Stimulated activated CD4-positive, alpha-beta T cell treated with anti-CD3 and anti-CD28 coated beads, Interleukin-12 subunit alpha, Interleukin-12 subunit beta, amount 100 ng/mL, for 24 hours (primary cell): ENCODE measurements at places on chromosomes 2 and 18.

DNA sequence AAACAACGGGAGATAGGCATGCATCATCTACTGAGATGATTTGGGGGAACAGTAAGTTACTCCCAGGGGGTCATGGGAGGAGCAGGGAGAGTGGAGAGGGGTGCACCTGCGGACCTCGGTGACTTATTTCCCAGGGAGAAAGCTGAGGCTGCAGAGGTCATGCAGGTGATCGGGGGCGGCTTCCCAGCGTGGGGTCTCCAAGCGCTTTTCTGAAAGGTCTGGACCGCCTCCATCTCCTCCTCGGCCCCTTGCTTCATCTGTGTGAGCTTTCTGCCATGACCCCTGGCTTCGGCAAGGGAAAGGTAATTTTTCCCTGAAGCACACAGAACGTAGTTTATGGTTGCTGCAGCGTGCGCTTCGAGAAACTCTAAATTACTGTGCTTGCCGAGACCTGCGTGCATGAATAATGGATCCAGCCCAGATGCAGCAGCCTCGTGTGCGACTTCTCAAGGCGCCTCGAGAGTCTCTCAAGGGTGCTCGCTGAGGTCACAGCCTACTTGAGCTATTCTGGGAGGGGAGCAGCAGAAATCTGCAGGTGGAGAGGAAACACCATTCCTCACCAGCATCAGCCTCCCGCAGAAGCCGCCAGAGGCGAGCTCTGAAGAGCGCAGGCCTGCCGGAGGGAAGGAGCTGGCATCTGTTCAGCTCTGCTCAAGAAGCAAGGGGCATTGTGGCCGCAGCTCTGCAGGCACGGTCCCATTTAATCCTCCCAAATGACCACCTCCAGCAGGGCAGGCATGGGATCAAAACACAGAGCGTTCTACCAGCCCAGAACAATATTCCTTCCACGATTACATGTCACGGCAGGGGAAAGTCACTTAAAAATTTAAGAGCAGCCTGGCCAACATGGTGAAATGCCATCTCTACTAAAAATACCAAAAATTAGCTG is 308.4 kb upstream of the MYT1L start:
- DNase-seq = no peak

DNA sequence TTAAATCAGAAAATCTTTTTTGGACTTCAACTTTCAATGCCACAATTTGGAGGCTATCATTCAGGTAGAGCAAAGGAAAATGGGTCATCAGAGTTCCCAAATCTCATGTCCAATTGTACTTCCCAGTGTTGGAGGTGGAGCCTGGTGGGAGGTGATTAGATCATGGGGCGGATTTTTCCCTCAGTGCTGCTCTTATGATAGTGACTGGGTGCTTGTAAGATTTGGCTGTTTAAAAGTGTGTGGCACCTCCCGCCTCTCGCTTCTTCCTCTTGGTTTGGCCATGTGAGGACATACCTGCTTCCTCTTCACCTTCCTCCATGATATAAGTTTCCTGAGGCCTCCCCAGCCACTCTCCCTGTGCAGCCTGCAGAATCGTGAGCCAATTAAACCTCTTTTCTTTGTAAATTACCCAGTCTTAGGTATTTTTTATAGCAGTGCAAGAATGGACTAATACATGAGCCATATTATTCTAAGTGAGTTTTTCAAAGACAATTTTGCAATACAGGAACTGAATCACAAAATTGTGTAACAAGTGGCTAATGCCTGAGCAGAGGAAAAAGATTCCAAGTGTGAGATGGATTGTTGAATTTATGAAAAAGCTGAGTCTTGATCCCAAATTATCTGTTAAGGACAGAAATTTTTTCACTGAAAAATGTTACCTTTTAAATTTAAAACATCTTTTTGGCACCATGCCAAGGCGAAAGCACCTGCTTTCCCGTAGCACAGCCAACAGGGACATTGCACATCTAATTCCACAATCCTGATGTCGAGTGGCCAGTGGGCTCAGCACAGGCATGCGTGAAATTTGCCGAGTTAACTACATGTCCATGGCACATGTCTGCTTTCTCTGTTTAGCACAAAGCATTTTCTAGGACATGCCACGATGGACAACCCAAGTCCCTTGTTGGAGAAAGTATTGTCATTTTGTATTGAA is 150.9 kb downstream of the COL6A3 start:
- no peak for DNase-seq

DNA sequence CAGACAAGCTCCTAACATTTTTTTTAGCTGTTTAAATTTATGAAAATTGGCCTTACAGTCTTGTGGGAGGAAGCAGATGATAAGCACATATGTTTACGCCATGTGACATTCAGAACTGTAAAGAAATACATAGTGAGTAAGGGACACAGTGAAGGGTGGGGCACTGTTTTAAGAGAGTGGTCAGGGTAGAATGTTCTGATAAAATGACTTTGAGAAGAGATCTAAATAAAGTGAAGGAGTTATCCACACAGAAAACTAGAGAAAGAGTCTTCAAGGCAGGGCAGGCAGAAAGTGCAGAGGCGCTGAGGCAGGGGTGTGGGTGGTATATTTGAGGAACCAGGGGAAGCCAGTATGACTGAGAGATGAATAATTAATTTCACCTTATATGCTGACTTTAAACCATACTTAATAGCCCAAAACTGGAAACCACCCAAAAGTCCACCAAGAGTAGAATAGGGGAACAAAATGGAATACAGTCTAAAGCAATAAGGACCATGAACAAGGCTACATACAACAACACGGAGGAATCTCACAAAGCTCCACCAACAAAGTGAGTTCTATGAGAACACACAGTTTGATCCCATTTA is 8.6 kb downstream of the MREG start:
- no peak for DNase-seq

DNA sequence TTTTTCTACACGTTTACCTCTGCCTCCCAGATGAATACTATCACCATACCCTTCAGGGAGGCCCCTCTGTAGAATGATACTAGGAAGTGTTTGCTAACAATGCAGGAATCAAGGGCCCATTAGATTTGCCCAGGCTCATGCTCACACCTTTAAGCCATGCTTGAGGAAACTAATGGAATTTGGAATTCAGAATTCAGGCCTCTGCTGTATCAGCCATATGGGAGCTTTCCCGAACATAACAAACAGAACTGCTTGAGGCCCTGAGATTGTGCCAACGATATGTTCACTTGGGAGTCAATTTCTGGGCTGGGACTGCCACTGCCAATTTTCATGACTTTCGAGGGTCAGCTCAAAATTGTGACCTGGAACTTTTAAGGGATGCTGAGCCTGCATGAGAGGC is 282.5 kb downstream of the CLIP4 start:
- no peak for DNase-seq

- no peak for DNase-seq
Observed at GRCh38 chr2:241218131-241219029, 29.9 kb downstream of the ANO7 start.

DNA sequence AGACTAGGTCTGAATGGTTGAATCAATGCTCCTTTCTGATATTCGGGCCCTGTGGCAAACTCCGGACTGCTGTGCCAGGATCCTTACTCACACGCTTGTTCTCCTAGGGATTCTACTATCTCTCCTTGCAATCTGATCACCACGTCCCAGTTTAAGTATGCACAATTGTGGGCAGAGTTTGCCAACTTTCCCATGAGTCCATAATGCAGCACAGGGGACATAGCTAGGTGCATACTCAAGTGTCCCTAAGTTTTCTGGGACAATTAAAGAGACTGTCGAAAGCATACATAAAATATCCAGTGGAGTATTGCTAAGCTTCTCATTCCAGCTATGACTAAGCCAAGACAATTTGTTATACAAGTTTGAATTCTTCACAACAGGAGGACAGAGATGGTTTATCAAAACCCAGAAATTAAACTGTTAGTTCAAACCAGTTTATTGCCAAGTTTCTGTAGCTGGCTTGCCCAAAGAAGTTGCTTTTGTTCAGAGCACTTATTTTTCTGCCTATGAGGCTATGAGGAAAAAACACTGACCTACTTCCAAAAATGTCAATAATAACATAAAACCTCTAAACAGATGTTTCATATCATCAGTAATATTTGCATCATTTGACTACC is 136.1 kb downstream of the EXOC6B start:
- no peak for DNase-seq

DNA sequence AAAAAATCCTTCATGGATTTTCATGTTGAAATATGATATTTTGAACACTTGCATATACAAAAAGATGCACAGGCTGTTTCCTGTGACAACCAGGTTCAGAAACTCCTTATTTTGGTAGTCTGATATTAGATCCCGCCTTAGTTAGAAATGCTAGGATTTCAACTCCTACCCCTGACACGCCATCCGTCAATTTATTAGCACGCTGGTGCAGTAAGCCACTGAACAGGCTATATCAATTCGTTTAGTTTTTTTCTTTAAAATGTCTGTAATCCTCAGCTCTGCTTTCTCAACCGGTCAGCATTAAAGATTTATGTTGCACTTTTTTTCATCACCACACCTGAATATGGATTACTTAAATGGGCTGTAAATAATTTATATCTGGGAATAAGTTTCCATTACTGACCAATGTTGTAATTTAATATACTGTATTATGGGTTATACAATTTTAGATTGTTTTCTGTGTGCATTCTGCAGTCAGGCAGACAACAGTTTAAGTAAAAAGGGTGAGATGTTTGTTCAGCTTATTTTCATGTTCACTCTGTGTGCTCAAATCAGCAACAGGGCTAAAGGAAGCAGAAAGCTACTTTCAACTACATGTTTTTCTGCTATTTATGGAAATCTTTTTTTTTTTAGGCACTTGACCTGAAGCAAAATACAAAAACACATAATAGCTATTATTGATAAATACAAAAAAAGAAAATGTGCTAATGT is 227.7 kb downstream of the ARHGAP15 start:
- no peak for DNase-seq

DNA sequence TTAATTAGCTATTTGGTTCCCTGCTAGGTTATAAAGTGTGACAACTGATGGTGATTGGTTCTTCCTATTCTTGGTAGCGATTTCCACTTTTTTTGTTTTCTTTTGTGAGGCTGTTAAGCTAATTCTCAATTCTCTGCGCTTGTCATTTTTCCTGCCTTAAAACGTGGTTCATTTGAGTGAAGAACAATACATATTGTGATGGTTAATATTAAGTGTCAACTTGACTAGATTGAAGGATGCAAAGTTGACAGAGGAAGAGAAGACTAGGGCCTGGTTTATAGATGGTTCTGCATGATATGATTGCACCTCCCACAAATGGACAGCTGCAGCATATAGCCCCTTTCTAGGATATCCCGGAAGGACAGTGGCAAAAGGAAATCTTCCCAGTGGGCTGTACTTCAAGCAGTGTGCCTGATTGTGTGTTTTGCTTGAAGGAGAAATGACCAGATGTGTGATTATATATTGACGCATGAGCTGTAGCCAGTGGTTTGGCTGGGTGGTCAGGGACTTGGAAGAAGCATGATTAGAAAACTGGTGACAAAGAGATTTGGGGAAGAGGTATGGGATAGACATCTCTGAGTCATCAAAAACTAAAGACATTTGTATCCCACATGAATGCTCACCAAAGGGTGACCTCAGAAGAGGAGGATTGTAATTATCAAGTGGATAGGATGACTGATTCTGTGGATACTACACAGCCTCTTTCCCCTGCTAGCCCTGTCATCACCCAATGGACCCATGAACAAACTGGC is 39.4 kb upstream of the ZNF804A start:
- no peak for DNase-seq

GRCh38 chr18:25825056-25825455 is 265.4 kb downstream of the SS18 start:
- no peak for DNase-seq

- no peak for DNase-seq
Observed at GRCh38 chr2:15919716-15920434, 20.5 kb upstream of the MYCN start.

DNA sequence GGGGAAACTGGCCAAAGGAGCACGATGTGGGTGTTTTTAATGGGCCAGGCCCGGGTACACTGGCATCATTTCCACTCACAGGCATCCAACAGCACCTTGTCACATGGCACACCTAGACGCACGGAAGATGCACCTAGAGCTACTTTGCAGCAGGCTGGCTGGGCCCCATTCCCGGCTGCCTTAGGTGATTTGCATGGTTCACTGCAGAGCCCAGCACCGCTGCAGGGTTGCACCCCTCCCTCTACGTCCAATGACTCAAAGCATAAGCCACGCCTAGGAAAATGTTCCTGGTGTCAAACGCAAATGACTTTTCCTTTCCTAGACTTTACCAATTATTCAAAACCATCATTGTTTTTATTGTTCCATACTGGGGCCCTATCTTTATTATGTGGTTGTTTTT is 222.9 kb downstream of the EIPR1 start:
- DNase-seq = no peak

DNA sequence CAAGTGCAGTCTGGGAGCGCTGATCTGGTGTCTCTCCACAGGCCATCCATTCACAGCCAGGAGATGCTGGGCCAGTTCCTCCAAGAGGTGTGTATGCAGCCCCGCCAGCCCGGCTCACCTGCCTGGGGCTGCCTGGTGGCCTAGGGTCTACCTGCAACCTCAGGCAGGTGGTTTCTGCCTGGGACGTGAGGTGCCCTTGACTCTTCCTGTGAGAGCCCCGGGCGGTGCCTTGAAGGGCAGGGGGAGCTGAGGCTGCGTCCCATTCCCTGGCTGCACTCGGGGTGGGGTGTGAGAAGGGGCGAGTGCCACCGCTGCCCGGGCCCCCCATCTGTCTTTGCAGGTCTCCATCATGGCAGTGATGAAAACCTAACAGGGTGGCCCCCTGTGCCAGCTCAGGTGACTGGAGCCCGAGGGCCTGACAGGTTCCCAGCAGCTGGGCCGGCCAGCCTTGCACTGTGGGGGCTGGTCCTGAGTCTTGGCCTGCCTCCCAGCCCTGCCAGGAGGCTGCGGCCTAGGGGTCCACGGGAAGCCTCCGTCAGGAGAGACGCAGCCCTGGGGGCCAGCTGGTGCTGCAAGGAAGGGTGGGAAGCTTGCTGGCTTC is 11.9 kb downstream of the CAPN10 start:
- DNase-seq = no peak

DNA sequence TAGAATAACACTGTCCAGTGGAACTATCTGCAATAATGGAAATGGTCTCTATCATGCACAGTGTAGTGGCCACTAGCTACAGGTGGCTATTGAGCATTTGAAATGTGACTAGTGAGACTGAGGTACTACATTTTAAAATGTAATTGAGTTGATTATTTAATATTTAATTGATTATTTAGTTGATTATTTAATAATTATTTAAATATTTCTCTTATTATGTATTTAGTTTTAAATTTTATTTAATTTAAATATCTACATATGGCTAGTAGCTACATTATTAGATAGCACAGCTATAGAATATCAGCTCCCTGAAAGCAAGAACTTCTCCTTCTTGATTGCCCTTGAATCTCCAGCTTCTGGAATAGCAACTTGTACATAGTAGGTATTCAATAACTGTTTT is 12.8 kb upstream of the ZNF521 start:
- DNase-seq = no peak

- DNase-seq = no peak
Observed at GRCh38 chr2:203893840-203894239, 26.3 kb downstream of the CTLA4 start.
